NCI-H1092 treated with DMSO at 0.1 percent for 48 hours (cell line): ENCODE measurements at places on chromosomes 16 and 17.

DNA sequence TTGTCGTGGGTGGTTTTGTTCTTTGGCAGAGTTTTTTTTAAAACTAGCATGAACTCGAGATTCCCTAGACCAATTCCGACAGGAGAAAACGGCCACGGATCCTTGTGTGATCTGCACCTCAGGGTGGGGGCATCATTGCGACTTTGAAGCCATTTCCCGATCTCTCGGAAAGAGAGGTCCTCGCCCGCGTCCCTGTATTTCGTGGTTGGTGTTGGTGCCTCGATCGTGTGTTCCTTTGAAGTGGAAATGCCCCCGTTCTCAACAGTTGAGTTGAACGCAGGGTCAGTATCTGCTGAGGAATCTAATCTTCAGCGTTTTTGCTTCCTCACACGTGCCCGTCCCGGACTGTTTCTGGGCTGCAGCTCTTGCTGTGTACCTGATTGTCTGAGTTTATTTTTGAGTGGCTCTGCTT lies 1.1 kb downstream of the CRAMP1 start:
- DNase-seq, result no peak

DNA sequence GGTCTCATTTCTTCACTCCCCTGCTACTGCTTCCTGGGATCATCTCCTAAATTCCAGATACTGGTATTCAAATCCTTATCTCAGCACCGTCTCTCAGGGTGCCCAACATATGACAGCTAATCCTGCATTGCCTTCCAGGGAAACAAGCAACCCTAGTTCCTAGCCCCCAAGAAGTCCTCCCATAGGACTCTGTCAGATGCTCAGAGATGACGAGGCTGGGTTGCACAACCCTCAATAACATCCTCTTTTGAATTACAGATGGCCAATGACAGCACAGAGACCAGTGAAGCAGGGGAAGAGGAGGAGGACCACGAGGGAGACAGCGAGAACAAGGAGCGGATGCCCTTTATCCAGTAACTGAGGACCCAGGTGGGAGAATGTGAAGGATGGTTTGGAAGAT lies 45.0 kb upstream of the CLEC3A start:
- no peak for DNase-seq

GRCh38 chr17:7586673-7587419 lies 3.0 kb downstream of the SOX15 start:
- no peak for DNase-seq

- no peak for DNase-seq
Measured at GRCh38 chr16:7422036-7422888, 89.6 kb downstream of the RBFOX1 start.

DNA sequence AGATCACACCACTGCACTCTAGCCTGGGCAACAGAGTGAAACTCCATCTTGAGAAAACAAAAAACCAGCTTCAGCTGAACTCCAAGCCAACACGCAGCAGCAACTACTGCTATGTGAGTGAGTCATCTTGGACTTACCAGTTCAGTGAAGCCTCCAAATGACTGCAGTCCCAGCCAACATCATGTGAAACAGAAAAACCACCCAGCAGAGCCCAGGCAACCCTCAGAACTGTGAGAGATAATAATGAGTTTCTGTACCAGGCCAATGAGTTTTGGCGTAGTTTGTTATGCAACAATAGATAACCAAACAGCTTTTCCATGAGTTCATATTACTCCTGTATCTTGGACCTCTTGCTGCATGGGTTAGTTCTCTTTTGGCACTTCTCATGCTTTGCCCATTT lies 23.3 kb downstream of the PHF12 start:
- DNase-seq, result no peak

GRCh38 chr16:89322321-89323119 lies 105.0 kb downstream of the ZNF778 start:
- DNase-seq, result peak; percentile 63

DNA sequence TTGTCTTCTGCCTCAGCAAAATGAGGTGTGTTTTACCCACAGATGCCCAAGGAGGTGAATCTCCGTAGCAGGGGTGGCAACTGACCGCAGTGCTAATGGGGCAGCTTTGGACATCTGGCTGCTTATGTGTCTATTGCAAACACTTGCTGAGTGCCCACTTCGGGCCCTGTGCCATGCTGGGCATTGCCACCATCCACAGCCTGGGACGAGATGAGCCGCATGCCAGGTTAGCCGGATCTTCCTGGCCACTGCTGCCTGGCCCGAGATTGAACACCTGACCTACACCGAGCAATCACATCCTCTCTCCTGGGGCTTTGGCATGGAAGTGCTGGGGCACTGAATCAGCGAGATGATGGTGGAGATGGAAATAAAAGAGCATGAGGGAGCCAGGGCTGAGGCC lies 238.7 kb downstream of the GSG1L start:
- DNase-seq, result no peak

DNA sequence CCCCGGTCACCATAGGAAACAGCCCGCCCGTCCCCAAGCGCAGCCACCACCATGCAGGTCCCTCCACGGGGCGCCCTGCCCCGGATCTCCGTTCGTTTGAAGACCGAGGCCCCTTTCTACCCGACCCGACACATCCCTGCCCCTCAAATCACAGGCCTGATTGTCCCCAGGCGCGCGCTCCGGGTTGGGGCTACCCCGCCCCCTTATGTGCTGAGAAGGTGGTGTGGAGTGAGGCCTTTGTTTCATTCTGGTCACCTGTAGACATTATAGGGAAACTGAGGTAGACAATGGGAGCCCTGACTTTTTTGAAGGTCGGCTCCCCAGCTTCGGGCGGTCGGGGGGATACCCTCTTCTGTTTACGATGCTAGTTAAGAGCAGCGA lies 763 bp upstream of the ACTG1 start:
- peak; percentile 73 for DNase-seq

DNA sequence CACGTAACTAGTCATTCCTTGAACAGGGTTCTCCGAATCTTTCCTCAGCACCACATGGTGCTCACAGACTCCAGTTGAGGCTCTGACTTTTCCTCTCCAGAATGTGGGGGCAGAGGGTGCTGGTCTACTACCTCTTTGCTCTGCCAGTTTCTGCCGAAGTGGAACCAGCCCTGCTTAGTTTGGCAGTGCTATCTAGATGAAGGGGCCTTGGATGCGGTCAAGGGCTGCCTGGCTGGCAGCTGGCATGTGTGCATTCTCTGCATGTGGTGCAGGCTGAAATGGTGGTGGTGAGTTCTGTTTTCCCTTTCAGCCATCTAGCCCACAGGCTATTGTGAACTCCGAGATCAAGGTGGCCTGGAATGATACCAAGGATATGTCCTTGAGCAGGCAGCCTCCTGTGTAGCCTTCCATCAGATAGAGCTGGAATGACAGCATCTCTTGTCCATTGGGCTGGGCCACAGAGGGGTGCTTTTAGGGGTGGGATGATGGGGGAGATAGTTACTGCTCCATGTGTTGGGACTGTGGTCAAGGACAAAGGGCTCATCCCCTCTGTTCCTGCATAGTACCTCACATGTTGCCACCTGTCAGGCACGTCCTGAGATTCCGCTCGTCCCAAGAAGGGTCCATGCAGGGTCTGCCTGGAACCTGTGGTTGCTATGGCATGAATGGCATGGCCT lies 2.0 kb downstream of the DYNLL2 start:
- DNase-seq, result no peak
